ENCODE measurements at places on chromosomes 16 and 17.

GRCh38 chr16:80007231-80007630 is 406.7 kb upstream of the MAF start:
- peak; percentile 36 for DNase-seq

DNA sequence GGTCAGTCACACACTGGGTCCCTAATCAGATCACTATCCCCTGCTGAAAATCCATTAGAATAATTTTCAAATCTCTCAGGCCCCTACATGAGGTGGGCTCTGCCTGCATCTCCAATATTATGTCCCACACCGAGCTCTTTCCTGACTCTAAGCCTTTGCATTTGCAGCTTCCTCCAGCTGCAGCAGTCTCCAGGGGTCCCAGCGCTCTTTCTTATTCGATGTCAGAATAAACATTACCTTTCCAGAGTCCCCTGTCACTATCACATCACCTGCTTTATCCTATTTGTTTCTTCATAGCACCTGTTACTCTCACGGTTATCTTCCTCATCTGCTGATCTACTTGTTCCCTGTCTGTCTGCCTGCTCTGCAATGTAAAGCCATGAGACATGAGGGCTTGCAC is 57.3 kb upstream of the MON1B start:
- no peak for DNase-seq

DNA sequence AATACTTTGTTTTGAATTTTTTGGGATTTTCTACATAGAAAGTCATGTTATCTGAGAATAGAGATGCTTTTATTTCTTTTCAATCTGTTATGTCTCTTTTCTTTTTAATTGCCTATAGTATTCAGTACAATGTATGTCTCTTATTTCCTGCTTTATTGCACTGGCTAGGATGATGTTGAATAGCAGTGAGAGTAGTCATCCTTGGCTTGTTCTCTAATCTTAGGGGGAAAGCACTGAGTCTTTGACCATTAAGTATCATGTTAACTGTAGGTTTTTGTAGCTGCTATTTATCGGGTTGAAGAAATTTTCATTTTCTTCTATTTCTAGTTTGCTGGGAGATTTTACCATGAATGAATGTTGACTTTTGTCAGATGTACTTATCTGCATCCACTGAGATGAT is 10.0 kb upstream of the ABCA3 start:
- DNase-seq: no peak

DNA sequence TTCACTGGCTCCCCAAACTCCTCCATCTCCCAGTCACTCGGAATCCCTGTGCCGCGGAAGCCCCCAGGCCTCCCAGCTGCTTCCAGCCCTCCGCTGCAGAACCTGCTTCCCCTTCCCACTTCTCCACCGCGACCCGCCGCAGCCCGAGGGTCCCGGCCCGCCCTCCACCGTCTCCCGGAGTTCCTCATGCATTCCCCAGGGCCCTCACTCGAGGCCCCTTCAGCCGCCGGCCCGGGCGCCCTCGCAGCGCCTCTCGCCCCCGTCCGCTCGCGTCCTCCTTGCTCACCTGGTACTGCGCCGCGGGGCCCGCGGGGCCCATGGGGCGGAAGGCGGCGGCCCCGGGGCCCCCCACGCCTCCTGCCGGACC is 329 bp downstream of the SMARCD2 start:
- DNase-seq: no peak

DNA sequence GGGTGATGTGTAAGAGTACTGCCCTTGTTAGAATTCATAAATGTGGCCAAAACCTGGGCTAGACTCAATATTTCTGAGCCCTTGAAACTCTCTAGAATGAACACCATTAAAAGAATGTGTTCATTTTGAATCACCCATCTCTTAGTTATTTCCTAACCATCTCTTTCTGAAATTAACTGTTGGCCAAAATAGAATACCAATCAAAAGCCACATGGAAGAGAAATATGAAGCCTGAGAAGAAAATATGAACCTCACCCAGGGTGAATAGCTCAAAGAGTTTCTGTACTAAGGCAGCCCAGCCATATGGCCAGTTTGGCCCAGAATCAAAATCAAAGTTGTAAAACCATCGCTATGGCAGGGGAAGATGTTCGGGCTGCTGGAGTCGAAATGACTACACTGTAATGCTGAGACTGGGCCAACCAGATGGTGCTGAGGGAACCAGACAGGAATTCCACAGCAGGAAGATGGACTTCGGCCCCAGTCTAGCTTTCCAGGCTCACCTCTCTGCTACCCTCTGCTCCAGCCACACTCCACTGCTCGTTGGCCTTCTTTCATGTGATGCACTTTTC is 154.3 kb upstream of the ZFHX3 start:
- DNase-seq: peak; percentile 94

- DNase-seq: peak; percentile 35
These were observed 16.5 kb upstream of the EEF2K start for GRCh38 chr16:22189473-22190080.

DNA sequence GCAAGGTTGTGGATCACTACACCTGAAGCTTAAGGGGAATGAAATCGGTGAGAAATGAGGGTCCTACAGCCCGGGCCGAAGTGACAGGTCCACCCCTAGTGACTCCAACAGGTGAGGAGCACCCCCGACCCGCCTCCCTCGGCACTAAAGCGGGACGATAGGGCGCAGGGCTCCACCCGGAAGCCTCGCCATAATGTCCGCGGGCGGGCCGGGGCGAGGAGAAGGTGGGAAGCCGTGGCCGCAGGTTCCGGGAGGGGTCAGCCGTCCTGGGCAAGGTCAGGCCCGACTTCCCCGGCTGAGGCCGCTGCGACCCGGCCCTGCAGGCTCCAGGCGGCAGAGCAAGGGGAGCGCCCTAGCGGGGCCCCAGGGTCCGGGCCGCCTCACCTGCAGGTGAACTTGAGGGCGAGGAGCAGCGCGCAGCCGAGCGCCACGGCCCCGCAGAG is 543 bp downstream of the TXNDC11 start:
- DNase-seq: no peak

- DNase-seq: no peak
These were observed 404 bp downstream of the EMC6 start for GRCh38 chr17:3669085-3669347.

GRCh38 chr17:29326023-29326813 is 32.3 kb upstream of the NUFIP2 start:
- no peak for DNase-seq

- DNase-seq: peak; percentile 48
These were observed 73.9 kb downstream of the ZZEF1 start for GRCh38 chr17:4068918-4069317.

- DNase-seq: no peak
These were observed 24.9 kb upstream of the GNA13 start for GRCh38 chr17:65081439-65081838.

- DNase-seq: no peak
These were observed 54.3 kb downstream of the KPNA2 start for GRCh38 chr17:68089881-68090280.

All from choroid plexus epithelial cell (primary cell).